Activated T-helper 1 cell treated with anti-CD3 and anti-CD28 coated beads, Interleukin-12 subunit alpha, Interleukin-12 subunit beta, Interleukin-2, Interleukin-4 antibody, amounts not matched to agents 30 ng/mL and 10 ng/mL and 1 ng/mL, durations not matched to agents 14 hours and 24 hours and 36 hours (primary cell): ENCODE measurements at places on chromosomes 7 and 10. TPM values are rescaled to one million over a fixed set of nuclear protein-coding genes. Genes with fewer than 3 reads are reported as not detected.

SUV39H2 gene
- 43.3 and 51.7 TPM in 2 replicates for total RNA-seq

AGAP9 gene
- total RNA-seq: 9.2 and 9.5 TPM in 2 replicates

CLRN3 gene
- not detected in 2 replicates for total RNA-seq

FAM241B gene
- 10.2 and 10.9 TPM in 2 replicates for total RNA-seq

ODAD2 gene
- total RNA-seq: not detected in 2 replicates

VSTM4 gene
- 0.20 and 0.23 TPM in 2 replicates for total RNA-seq

AMZ1 gene
- total RNA-seq: 0.05 TPM in 1 of 2 replicates, not detected in the other

CDH23 gene
- 0.51 and 0.57 TPM in 2 replicates for total RNA-seq

FAS gene
- total RNA-seq: 36.4 and 38.6 TPM in 2 replicates

FFAR4 gene
- not detected in 2 replicates for total RNA-seq

OR13A1 gene
- not detected in 2 replicates for total RNA-seq

THSD7A gene
- not detected in 2 replicates for total RNA-seq

PDLIM1 gene
- total RNA-seq: 2.6 and 2.9 TPM in 2 replicates

CXCL12 gene
- total RNA-seq: not detected in 2 replicates

PALD1 gene
- 0.83 and 0.88 TPM in 2 replicates for total RNA-seq

LRRC27 gene
- total RNA-seq: 1.7 and 3.4 TPM in 2 replicates

POU6F2 gene
- not detected in 2 replicates for total RNA-seq

PTPRN2 gene
- total RNA-seq: 0.41 and 0.47 TPM in 2 replicates

CPA1 gene
- total RNA-seq: not detected in 2 replicates

GNAT3 gene
- total RNA-seq: not detected in 2 replicates

HECW1 gene
- not detected in 2 replicates for total RNA-seq
